COR-L47 (cell line): ENCODE measurements at places on chromosomes 3 and 15.

DNA sequence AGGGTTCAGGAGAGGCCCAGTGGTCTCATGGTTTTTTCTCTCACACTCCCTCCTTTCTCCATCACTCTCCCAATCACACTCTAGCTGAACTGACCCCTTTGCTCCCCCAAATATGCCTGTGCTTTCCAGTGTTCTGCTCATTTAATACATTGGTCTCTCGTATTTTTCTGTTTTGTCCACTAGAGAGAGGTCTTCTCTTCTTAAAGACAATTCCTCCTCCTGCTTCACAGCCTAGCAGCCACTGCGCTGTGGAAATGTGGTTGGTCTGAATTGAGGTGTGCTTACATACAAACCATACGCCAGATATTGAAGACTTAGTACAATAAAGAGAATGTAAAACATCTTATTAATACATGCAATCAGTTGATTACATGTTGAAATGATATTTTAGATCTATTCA, 60.6 kb upstream of the XCR1 start:
- no peak for DNase-seq

DNA sequence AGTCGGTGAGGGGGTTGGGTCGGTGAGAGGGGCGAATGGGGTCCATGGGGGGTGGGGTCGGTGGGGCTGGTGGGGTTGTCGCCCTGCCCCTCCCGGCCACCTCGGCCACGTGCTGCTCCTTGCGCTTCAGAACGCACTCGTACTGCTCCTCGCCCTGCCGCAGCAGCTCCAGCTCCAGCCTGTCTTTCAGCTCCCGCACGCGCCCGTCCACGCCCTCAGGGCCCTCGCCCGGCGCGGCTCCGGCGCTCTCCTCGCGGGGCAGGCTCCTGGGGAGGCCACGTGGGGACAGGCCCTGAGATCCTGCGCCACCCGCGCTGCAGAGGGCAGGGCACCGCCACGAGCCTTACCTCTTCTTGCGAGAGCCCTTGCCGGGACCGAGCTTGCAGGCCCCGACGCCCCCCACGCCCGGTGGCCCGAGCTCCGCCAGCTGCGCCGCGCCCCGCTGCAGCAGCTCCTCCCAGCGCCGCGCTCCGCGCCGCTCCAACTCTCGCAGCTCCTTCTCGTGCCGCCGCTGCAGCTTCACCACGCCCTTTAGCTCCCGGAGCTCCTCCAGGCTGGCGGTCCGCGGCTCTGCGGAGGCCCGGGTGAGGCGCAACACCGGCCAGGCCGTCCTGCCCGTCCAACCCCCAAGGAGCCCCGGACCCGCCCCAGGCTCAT, 8.2 kb upstream of the ANKRD63 start:
- DNase-seq = peak; percentile 60

GRCh38 chr3:31142139-31142538, 247.7 kb upstream of the GADL1 start:
- DNase-seq = no peak

DNA sequence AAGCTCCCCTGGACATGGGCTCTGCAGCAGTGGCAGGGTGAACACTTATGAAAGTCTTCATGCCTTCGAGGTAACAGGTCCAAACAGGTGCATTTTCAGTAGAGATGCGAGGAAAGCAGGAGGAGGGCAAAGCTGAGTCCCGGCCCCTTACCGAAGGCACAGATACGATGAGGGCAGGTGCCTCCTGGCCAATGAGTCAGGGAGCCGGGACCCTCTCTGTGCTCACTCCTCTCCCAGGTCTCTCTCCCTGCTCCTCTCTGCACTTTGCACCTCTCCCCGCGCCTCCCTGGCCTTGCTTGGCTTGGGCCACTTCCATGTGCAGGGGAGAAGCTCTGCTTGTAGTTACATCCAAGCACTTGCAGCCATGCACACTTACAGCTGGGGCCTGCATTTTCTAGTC, 187.1 kb downstream of the ATP10A start:
- DNase-seq = no peak

- no peak for DNase-seq
Measured at GRCh38 chr15:98703126-98703685, 54.9 kb downstream of the IGF1R start.

- DNase-seq = no peak
Measured at GRCh38 chr3:124336067-124336656, 344.2 kb upstream of the ROPN1 start.

- DNase-seq = no peak
Measured at GRCh38 chr3:55341502-55342031, 145.5 kb downstream of the WNT5A start.
